Fibroblast of skin of back (primary cell): ENCODE measurements at places on chromosomes 4 and X.
A peak's percentile ranks its signal among the peaks of the same experiment; 100 is the strongest.

DNA sequence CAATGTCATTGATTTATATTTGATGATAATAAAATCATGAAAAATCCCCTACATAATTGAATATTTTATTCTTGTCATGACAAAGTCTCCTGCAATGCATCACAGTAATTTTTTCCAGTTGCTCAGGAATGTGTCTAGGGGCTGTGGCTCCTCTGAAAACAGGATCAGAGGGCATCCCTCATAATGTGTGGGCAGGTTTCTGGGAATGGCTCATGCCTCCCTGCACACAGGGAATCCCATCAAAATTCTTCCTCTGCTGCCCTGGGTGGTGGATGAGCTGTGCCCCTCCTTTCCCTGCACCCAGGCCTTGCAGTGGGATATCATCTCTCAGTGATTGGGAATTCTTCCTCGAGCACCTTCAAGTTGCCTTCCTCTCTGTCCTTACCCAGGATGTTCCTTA is 20.4 kb upstream of the PUDP start:
- DNase-seq, result no peak

DNA sequence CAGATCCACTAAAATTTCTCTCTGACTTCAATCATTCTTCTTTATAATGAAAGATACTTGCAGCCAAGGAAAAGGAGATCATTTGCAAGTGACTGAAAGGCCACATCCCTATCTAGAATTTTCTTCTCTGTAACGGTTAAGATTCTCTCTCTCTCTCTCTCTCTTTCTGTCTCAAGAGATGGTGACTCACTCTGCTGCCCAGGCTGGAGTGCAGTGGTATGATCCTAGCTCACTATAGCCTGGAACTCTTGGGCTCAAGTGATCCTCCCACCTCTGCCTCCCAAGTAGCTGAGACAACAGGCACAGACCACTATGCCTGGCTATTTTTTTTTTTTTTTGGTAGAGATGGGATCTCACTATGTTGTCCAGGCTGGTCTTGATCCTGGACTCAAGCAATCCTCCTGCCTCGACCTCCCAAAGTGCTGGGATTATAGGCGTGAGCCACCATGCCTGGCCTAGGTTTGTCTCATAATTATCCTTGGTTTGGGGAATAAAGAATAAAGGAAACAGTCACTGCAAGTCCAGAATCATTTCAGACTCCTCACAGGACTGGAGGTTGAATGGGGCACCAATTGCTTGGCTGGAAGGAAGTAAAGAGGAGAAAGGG is 33.3 kb upstream of the GALNT7 start:
- peak; percentile 53 for DNase-seq

GRCh38 chr4:126973201-126973600 is 659.6 kb upstream of the INTU start:
- DNase-seq, result no peak

- no peak for DNase-seq
These were observed 7.2 kb downstream of the PRKG2 start for GRCh38 chr4:81207828-81208227.

DNA sequence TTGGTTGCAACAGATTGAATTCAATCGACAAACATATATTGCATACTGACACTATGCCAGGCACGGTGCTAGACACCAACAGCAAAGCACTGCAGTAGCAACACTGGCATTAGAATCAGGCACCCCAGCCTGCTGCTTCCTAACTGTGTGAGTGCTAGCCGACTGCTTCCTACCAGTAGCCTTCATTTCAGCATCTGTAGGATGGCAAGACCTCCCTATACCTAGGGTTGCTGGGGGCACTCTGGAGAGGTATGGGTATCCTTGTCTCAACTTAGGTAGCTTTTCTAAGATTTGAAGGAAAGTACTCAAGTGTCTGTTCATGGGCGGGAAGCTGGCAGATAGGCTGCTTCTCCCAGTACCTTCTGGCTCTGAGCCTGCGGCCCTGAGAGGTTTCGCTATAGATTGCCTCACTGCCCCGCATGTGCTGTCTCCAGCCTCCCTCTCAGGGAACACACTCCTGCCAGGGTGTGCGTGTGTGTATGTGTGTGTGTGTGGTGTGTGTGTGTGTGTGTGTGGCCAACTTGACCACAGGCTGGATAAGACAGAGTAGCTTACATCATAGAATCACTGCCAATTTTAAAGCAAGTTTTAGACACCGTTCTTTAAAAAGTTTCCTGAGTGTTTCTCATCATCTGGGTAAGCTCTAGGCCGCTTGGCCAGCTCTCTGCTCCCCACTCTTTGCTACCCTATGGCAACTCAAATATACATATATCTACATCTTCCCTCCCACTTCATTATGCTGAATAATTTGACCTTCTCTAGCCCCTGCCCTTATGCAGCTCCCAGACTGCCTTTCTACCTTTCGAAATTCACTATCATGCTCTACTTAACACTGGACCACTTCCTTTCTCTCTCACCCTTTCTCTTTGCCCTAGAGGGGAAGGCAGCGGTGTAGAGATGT is 97.0 kb upstream of the PJA1 start:
- DNase-seq, result no peak

- peak; percentile 47 for DNase-seq
These were observed 2.7 kb upstream of the MGARP start for GRCh38 chr4:139282721-139283075.

GRCh38 chrX:40260146-40260747 is 162.5 kb upstream of the BCOR start:
- peak; percentile 32 for DNase-seq

DNA sequence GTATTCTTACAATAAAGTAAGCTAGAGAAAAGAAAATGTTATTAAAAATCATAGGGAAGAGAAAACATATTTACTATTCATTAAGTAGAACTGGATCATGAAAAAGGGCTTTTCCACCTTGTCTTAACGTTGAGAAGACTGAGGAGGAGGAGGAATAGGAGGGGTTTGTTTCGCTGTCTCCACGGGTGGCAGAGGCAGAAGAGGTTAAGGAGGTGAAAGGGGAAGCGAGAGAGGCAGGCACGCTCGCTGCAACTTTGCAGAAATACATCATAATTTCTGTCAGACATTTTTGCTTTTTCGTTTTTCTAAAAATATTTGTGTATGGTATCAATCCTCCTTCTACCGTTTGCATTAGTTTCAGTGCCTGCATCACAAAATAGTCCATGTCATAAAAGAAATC is 2375.1 kb upstream of the AGA start:
- no peak for DNase-seq

- DNase-seq, result no peak
These were observed 99.2 kb upstream of the RAPGEF2 start for GRCh38 chr4:159003420-159004253.

DNA sequence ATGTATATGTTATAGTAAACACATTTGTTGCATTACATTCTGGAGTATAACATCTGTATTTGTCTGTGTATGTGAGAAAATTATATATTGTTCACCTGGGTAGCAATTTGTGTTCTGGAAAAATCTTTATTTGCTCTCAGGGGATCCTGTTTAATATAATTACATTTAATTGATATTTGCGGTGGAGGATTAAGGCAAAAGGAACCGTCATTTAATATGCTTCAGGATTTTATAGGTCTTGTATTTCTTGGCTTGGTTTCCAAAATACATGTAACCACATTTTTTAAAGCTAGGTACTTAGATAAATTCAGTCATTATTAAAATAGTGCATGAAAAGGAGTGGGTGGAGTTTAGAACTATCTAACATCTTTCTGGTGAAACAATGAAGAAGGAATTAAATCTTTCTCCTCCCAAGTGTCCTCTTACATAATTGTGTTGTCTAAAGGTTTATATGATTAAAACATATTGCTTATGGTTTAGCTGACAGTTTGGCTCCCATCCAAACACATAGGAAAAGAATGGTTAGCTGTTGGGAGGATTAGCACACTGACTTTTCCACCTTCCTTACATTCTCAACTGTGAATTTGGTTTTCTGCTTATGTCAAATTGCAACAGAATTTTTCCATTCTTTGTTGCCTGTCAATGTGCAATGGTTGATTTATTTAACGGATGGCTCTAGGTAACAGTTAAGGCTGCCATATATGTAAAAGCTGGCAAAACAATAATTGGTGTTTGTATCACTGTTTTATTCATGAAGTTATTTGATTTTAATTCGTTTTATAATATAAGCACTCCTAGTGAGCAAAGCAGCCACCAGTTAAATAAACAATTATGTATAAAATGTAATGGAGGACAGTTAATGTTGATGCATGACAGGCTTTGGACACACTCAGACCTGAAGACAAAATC is 250.8 kb upstream of the SFRP2 start:
- no peak for DNase-seq

GRCh38 chr4:122772311-122772710 is 39.8 kb downstream of the BBS12 start:
- no peak for DNase-seq

- no peak for DNase-seq
These were observed 130.8 kb downstream of the BANK1 start for GRCh38 chr4:101921370-101921769.

- peak; percentile 1 for DNase-seq
These were observed 29.0 kb downstream of the ADH5 start for GRCh38 chr4:99059550-99059949.

DNA sequence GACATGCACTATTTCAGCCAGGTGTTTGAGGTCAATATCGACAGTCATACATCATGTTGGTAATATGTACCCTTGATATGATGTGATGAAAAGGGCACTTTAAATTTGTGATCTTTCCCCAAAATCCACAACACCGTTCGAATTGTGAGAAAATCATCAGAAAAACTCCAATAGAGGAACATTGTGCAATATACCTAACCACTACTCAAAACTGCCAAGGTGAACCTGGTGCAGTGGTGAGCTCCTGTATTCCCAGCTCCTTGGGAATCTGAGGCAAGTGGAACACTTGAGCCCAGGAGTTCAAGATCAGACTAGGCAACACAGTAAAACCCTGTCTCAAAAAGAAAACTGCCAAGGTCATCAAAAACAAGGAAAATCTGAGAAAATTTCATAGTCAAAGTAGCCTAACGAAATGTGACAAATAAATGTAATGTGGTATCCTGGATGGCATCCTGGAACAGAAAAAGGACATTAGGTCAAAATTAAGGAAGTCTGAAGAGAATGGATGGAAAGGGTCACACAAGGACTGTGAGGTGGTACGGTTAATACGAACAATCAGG is 55.6 kb upstream of the LSM6 start:
- no peak for DNase-seq

DNA sequence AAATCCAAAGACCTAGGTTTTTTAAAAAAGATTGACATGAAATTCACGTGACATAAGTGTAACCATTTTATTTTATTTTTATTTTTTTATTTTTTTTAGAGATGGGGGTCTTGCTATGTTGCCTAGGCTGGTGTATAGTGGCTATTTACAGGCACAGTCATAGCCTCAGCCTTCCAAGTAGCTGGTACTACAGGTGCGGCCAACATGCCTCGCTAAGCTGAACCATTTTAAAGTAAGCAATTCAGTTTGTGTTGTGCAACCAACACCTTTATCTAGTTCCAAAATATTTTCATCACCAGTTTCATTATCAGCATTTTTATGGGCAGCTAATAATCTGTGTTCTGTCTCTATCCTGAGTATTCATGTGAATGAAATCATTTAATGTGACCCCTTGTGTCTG is 107.5 kb upstream of the ENPEP start:
- DNase-seq, result no peak

DNA sequence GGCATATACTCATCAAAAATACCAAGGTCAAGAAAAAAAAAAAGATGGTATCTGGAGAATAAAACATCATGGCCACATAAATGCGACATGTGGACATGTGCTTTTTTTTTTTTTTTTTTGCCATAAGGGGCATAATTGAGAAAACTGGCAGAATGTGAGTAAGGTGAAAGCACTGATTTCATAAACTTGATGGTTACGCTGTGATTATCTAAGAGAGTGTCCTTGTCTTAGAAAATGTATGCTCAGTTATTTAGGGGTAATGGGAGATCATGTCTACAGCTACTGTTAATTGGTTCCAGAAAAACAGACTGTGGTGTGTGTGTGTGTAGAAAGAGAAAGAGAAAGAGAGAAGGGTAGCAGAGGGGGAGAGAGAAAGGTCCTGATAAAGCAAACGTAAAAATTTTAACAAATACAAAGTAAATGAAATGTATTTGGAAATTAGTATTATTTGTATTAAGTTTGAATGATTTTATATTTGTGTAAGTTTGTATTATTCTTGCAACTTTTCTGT is 8.1 kb downstream of the DNAJB14 start:
- DNase-seq, result no peak

DNA sequence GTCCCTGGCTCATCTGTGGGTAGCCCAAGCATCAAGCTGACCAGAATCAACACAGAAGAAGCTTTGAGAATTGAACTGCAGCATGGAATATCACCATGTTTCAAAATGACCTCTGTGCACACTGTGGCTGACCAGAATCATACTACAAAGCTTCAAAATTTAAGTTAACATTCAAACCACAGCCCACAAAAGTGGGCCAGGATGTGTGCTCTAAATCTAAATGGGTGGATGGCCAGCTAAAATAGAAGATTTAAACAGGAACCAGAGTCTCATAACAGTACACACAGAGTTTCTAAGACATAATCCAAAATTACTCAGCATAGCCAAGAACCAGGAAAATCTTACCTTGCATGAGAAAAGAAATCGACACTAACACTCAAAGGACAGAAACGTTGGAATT is 46.1 kb downstream of the KLF3 start:
- no peak for DNase-seq

- peak; percentile 38 for DNase-seq
These were observed 840 bp upstream of the CLCN3 start for GRCh38 chr4:169619518-169619957.

GRCh38 chr4:143586080-143586479 is 72.6 kb downstream of the SMARCA5 start:
- DNase-seq, result peak; percentile 94

DNA sequence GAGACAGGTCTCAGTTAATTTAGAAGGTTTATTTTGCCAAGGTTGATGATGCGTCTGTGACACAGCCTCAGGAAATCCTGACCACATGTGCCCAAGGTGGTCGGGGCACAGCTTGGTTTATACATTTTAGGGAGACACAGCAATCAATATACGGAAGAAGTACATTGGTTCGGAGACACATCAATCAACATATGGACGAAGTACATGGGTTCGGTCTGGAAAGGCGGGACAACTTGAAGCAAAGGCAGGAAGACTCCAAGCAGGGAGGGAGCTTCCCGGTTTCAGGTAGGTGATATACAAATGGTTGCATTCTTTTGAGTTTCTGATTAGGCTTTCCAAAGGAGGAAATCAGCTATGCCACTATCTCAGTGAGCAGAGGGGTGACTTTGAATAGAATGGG is 225.2 kb upstream of the ZFP42 start:
- DNase-seq, result no peak

DNA sequence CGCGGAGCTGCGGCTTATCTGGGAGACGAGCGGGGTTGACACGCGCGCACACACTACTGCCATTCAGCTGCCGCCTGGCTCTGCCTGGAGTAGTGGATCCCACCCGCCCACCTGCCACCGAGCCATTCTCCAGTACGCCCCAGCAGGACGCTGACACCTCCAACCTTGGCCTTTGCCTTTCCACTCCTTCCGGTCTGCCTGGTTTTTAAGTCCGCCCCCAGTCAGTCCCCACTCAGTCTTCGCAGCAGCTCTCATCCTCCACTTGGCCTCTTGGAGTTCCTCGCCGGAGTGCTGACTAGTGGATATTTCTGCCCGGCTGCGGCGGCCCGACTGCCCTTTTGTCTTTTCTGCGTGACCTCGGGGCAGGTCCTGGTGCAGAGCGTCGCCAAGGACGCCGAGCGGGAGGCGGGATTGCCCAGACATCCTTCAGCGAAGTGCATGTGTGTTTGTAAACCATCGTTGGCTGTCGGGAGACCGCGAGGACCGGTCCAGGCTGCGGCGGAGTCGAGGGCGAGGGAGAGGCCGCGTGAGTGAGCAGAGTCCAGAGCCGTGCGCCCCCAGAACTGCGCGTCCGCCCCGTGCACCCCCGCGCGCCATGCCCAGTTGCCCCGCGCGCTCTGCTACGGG is 1.1 kb downstream of the SLIT2 start:
- peak; percentile 49 for DNase-seq
